NCI-H774 (cell line): ENCODE measurements at places on chromosomes 2 and 18.

- no peak for DNase-seq
Observed at GRCh38 chr2:43885132-43885632, 46.4 kb downstream of the ABCG8 start.

GRCh38 chr2:38509314-38509946 lies 93.3 kb downstream of the HNRNPLL start:
- no peak for DNase-seq

- no peak for DNase-seq
Observed at GRCh38 chr18:47969816-47970215, 39.4 kb upstream of the SMAD2 start.

- no peak for DNase-seq
Observed at GRCh38 chr2:224524657-224525056, 60.5 kb downstream of the CUL3 start.

DNA sequence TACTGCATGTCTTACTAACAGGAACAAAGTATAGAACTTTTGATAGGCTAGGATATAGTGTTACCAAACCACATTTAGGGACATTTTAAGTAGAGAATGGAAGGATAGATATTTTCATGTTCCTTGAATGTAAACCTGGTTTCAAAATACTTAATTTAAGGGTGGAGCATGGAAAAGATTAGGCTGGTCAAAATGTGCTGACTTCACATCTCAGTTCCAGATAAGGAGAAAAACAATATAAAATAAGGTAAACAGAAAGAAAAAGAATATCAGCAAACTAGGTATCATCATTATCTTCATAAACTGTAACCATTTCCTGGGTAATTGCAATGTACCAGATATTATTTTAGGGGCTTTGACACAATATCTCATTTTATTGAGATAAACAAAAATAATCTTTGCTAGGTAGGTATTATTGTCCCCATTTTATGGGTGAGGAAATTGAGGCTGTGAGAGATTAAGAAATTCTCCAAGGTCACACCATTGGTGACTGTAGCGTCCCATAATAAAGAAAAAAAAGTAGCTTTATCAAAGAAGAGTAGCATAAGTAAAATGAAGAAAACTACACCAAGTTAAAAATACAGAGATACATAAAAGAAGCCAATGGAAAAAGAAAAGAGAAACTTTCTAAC lies 3.6 kb downstream of the PDE11A start:
- no peak for DNase-seq

GRCh38 chr18:62808123-62808522 lies 92.8 kb downstream of the PHLPP1 start:
- no peak for DNase-seq

- no peak for DNase-seq
Observed at GRCh38 chr2:107338059-107338458, 452.1 kb upstream of the ST6GAL2 start.

DNA sequence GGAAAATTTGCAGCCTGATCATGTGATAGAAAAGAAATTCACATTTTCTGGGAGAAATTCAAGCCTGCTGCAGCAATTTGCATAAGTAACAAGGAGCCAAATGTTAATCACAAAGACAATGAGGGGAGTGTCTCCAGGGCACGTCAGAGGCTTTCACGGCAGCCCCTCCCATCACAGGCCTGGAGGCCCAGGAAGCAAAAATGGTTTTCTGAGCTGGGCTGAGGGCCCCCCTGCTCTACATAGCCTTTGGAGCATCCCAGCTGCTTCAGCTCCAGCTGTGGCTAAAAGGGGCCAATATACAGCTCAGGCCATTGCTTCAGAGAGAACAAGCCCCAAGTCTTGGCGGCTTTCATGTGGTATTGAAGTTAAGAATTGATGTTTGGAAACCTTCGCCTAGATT lies 445.3 kb upstream of the ZEB2 start:
- no peak for DNase-seq

DNA sequence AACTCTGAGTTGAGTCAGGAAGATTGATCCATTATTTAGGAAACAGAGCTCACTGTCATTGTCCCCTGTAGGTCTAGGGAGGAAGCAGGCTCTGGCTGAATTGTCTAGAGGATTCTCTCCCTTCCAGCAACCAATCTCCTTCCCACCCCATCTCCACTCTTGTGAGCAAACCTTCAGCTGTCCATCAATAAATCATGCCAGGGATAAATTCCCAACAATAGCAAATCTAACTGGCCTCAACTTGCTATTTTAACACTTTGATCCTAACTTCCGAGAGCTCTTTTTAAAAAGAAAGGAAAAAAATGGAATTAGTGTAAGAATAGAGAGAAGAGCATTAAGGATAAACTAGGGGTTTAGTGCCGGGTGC lies 53.5 kb downstream of the ATP8B1 start:
- no peak for DNase-seq
